Dermis blood vessel endothelial cell (primary cell): ENCODE measurements at places on chromosomes 13 and 19. TPM values are rescaled to one million over a fixed set of nuclear protein-coding genes. Genes with fewer than 3 reads are reported as not detected.

TEX30 gene
- total RNA-seq = 23.9 and 35.7 TPM in 2 replicates

DNA sequence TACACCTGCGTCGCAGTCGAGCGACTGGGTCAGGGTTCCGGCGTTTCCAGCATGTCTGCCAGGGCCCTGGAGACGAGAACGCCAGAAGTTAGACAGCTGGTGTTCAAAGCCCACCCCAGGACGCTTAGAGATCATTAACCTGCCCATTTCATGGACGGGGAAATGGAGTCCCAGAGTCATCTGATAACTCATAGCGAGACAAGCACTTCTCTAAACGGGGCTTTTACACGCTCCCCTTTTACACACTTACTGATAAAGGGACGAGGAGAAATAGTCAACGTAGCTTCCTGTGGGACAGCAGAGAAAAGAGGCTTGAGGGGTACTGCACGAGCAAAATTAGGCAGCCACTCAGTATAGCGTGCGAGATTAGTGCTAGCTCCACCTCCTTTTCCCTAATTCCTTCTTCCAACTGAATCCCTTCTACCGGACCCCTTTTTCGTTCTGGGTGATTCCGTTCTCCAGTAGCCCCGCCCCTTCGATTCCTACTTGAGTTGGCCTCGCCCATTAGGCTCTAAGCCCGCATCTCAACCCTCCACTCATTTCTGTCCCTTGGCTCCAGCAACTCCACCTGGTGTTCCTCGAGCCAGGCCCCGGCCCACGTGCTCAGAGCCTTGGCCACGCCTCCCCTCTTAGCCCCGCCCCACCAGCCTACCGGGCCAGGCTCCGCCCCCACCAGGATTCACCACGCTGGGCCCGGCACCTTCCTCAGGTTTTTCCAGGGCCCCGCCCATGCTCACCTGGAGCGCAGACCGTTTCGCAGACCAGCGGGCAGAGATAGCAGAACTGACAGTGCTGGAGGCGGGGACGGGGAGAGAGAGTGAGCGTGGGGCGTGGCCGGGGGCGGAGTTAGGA is 3.7 kb downstream of the HRC start:
- DNase-seq = peak; percentile 51

MAB21L1 gene
- 0.17 TPM in 1 of 2 replicates, not detected in the other for total RNA-seq

GRCh38 chr13:95492044-95492801 is 60.3 kb upstream of the CLDN10 start:
- DNase-seq = no peak

GGN gene
- total RNA-seq = 0.23 and 0.34 TPM in 2 replicates

GRCh38 chr13:41931337-41931736 is 29.6 kb downstream of the VWA8 start:
- DNase-seq = no peak

RPS28 gene
- 278 and 408 TPM in 2 replicates for total RNA-seq

DNA sequence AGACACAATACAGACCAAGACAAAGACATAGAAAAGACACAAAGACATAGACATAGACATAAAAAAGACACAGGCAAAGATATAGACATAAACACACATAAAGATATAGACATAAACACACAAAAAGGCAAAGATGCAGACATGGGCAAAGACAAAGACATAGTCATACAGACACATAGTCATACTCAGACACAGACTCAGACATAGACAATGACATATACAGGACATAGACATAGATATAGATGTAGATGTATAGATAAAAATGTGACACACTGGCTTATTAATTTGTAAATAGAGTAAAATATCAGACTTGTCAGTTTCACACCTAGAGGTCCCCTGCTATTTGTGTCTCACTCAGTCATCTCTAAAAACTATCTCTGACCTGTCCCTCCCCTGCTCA is 42.8 kb downstream of the OR10H4 start:
- no peak for DNase-seq

GRCh38 chr19:49884109-49884508 is 6.6 kb downstream of the TBC1D17 start:
- no peak for DNase-seq

IZUMO2 gene
- total RNA-seq = not detected in 2 replicates

DZIP1 gene
- total RNA-seq = 4.0 and 5.3 TPM in 2 replicates

ACER1 gene
- not detected in 2 replicates for total RNA-seq

DNA sequence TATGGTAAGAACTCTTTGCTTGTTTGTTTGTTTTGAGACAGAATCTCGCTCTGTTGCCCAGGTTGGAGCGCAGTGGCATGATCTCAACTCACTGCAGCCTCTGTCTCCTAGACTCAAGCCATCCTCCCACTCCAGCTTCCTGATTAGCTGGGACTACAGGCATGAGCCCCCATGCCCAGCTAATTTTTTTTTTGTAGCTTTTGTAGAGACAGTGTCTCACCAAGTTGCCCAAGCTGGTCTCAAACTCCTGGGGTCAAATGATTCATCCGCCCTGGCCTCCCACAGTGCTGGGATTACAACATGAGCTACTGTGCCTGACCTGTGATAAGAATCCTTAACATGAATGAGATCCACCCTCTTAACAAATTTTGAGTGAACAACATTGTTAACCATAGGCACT is 183.9 kb upstream of the TSHZ3 start:
- no peak for DNase-seq

- DNase-seq = no peak
Observed at GRCh38 chr19:47376589-47377144, 27.6 kb downstream of the DHX34 start.

PRDX2 gene
- total RNA-seq = 214 and 278 TPM in 2 replicates

DNA sequence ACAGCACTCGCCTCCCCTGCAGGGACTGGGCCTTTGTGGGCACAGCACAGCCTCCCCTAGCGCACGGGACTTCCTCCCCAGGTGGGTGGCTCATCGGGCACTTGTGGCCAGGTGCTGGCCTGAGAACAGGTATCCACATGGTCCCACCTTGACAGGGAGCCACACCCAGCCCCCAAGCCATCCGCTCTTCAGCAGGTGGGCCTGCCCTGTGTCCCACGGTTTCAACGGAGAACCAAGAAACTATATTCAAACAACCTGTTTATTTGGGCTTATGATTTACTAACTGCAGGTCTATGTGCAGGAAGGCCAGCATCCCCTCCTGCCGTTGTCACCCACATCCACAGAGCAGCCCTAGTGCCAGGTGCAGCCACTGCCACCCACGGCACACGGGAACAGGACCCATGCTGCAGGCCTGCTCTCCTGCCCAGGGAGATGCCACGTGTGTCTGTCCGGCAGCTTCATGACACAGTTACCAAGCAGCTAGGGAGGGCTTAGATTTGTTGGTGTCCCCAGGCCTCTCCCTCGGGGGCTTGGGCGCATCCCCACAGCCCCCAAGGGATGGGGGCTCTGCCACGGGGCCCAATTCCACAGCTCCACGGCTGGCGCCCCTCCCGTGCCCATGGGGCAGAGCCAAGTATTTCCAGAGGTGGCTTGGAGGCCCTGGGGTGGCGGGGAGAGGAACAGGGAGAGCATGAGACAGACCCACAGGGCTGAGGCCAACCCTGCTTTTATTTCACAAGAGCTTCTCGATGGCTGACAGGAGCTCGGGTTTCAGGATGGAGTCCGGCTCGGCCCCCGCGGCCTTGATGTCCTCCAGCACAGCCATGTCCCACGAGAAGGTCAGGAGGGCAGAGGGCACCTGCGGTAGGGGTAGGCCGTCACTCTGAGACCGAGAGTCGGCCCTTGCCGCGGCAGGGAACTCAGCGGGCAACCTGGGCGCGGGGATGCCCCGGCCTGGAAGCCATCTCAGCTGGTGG is 12.5 kb downstream of the UBXN6 start:
- DNase-seq = no peak

GRCh38 chr13:106424805-106425204 is 110.7 kb downstream of the EFNB2 start:
- no peak for DNase-seq

DNA sequence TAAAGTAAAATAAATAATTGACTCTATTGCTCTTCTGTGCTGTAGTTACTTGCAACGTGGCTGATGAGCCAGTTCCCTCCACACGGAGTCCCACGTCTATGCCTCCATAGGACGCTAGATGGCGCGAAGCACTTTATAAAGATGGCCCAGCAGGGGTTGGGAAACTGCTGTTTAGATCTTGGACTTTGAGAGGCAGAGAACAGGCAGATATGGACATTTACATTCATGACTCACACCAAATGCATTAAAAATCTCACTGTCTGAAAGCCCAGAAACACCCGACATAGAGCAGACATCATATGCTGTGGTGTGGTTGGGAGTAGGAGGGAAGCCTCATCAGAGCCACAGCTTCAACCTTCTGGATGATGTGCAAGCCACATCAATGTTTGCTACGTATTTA is 643.1 kb upstream of the ARGLU1 start:
- DNase-seq = peak; percentile 94

TTC9B gene
- total RNA-seq = not detected in 2 replicates

DNA sequence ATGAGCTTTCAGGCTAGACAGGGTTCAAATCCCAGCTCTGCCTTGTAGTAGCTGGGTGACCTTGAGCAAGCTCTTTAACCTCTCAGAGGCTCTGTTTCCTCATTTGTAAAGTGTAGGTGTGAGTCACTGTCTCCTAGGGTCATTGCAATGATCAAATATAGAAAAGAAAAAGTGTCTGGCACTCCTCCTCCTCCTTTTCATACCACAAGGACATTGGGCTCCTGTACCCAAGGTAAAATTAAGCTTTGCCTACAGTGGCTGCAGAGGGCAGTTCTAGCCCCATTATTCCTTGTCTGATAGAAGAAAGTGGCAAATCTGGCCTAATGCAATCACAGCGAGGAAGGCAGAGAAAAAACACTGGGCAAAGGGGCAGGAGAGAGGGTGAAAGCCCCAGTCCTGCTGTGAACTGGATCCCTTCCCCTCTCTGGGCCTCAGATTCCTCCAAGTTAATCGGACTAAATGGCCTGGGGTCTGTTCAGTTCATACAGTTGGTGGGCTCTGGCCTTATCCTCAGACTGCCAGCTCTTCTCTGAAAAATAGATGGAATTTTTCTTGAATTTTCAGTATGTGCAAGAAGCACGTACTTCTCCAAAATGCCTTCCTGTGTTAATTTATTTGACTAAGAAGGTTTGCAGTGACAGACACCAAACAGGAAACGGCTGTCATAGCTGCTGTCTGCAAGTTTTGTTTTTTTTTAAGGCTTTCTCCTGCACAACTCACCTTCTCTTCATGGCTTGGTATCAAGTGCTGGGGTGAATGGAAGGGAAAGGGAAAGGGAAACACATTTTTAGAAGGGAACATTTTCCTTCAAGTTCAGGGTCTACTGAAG is 35.3 kb downstream of the RGCC start:
- DNase-seq = no peak

- DNase-seq = peak; percentile 96
Observed at GRCh38 chr19:1213391-1214286, 8.1 kb downstream of the STK11 start.

DNA sequence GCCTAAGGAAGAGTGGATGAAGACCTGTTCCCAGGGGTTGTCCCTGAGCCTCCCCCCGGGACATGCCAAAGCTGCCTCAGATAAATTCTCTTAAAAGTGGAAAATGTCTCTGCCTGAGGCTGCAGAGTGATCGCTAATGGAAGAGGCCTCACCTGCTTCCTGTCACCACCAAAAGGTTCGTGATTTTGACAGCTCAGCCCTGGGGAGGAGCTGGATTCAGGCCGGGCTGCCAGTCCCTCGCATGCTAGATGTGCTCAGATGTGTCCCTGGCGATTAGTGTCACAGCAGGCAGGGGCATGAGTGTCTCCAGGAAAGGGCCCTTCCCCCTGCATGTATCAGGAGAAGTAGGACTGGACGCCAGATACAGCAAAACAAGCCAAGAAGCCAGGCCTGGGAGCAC is 626.5 kb downstream of the UQCRFS1 start:
- no peak for DNase-seq

- DNase-seq = no peak
Observed at GRCh38 chr13:70366720-70367119, 258.5 kb upstream of the KLHL1 start.

DNA sequence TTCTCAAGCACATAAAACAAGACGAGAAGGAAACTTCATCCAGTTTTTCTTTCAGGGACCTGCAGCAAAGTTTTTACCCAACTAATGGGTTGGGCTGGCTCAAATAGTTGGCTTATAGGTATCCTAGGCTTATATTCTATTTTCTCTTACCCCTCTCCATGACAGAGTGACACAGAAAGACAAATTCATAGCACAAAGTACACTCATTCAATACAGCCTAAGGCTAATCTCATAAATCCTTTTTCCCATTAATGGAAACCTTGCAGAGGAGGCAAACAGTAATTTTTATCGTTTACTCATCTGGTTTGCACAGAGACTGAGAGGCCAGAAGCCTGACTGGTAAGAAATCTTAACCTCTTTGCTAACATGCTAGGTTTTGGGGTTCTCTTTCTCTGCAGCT is 1589.9 kb downstream of the SLITRK1 start:
- no peak for DNase-seq

VMAC gene
- total RNA-seq = 6.0 and 8.5 TPM in 2 replicates

- DNase-seq = no peak
Observed at GRCh38 chr19:43462383-43462782, 3.0 kb downstream of the LYPD3 start.

DNA sequence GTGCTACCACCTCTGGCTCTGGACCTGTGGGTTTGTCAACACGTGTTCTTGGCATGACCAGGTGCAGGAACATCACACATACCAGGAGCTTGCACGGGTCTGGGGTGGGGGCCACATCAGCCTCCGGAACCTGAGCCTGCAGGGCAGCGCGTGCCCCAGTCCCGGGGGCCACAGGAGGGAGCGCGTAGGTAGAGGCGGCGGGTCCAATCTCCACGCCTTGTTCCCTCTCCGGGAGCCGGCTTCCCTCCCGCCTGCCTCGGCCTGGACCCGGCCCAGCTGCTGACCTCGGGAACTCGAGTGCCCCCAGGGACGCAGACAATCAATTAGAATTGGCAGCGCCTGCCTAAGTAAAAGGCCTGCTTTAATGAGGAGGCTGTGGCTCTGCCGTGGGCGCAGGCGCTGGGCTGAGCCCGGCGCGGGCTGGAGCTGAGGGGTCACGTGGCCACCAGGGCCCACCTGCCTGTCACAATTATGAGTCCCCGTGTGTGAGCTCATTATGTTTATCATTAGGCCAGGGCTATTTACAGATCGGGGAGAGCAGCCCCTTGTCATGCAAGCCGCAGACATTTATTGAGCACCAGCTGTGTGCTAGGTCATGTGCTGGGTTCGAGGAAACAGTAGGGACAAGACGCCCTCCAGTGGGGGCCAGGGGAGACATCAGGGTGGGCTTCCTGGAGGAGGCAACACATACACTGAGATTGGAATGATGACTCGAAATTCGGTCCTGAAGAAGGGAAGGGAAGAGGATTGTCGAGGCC is 32.2 kb upstream of the TNFAIP8L1 start:
- DNase-seq = peak; percentile 49

SH2D3A gene
- 6.0 and 6.3 TPM in 2 replicates for total RNA-seq

- DNase-seq = no peak
Observed at GRCh38 chr13:22837980-22838647, 342.7 kb upstream of the SGCG start.

NCCRP1 gene
- total RNA-seq = not detected in 2 replicates

DNA sequence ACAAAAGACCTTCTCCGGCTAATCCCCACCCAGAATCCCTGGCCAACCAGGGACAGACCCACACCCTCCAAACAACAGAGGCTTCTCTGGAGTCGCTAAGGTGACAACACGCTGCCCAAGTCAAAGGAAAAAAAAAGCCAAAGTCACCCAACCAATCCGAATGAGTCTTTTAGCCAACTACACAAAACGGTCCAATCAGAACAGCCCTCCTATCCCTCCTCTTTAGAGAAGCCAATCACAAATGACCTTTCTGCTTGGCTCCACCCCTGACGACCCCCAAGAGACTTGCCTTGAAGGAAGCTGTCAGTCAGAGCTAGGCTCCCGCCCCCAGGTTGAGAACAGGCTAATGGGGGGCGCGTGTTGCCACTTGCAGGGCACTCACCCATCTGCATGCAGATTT is 6.6 kb upstream of the FBXW9 start:
- peak; percentile 66 for DNase-seq

- no peak for DNase-seq
Observed at GRCh38 chr13:27353166-27353583, 71.2 kb upstream of the GTF3A start.

ZNF419 gene
- 7.8 and 12.6 TPM in 2 replicates for total RNA-seq
